ENCODE measurements at places on chromosomes 5 and 9.
A peak's percentile ranks its signal among the peaks of the same experiment; 100 is the strongest.

DNA sequence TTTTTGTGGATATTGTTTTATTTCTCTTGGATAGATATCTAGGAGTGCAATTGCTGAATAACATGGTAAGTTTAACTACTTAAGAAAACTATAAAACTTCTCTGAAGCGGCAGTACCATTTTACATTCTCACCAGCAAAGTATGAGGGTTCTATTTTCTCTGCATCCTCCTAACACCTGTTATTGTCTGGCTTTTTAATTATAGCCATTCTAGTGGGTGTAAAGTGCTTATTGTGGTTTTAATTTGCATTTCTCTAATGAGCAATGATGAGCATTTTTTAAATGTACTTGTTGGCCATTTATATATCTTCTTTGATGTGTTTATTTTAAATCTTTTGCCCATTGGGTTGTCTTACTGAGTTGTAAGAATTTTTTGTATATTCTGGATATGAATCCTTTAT, 28.7 kb downstream of the SMIM32 start:
- no peak for DNase-seq

GRCh38 chr5:76579166-76579937, 43.9 kb downstream of the F2RL2 start:
- DNase-seq: peak; percentile 10

GRCh38 chr5:111972548-111972947, 215.6 kb upstream of the NREP start:
- no peak for DNase-seq

- no peak for DNase-seq
Observed at GRCh38 chr5:68415177-68416085, 199.9 kb downstream of the PIK3R1 start.

DNA sequence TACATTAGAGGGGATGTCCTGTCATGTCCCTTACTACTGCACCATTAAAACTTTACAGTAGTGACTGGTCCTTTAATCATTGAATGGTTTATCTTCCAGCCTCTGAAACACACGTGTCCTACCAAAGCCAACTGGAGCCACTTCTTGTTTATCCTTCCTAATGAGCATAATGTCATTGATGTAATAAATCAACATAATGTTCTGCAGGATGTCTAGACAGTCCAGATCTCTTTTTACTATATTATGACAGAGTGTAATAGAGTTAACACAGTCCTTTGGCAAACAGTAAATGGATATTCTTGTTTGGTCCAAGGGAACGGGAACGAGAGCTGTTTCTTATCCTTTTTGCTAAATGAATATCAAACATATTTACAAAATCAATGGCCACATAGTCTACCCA, 88.1 kb upstream of the PTPRD start:
- DNase-seq: no peak

Data from NK-92 treated with Interleukin-12 subunit alpha and Interleukin-12 subunit beta, amount 100 ng/mL, for 24 hours (cell line).